ENCODE measurements at places on chromosomes 1 and 21.

DNA sequence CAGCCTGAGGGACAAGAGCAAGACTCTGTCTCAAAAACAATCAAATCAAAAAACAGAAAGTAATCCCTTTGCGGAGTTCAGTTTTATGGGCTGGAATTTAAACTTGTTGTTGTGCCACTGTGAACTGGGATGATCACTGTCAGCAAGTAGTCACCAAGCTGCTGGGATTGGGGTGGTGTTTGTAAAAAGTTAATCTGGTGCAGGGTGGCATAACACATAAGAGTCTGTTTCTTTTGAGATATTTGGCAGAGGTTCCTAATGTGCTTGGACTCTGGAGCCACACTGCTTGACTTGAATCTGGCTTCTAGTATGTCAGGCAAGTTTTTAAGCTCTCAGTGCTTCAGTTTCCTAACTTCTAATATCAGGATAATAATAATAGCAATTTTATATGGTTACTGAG lies 6.6 kb downstream of the CLIC4 start:
- no peak for DNase-seq

DNA sequence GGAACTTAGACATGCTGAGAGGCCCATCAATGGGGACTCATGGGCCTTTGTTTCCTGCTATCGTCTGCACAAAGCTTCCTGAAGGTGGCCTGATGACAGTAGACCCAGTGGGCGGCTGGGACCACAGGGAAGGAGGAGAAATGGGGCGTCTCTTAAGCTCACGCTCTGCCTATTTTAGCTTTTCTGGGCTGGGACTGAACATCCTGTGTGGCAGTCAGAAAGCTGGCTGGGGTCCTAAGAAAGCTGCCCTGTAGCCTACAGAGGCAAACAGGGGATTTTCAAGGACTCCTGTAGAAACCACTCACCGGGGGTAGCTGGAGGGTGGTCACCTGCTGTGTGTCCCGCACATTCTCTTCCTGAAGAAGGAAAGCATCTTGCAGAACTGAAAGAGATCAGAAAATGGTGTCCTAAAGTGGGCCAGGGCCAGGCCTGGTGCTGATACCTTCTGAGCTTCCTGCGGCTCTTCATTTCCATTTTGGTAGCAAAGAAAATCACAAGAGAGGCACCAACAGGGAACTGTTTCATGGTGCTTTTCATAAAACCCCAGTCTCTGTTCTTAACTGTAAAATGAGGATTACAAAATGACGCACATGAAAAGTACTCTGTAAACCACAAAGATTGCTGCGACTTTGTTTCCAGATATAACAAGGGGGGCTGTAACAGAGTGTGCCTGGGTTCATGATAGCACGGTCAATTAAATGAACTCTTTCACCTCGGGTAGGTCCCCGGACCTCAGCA lies 8.6 kb downstream of the ZNF496 start:
- DNase-seq = no peak

DNA sequence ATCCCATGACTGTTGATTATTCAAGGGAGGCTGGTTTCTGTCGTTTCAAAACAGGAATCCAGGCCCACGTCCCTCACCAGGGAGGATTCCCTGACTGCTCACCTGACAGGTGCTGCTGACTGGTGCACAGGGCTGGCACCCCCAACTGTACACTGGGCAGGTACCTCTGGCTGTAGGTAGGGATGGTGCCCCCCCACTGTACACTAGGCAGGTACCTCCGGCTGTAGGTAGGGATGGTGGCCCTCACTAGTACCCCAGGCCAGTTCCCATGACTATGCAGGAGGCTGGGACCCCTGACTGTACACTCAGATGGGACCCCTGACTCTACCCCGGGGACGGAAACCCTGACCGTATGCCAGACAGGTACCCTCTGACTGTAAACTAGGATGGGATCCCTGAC lies 33.6 kb upstream of the PDE9A start:
- no peak for DNase-seq

GRCh38 chr1:54982739-54983138 lies 2.3 kb downstream of the TMEM61 start:
- peak; percentile 80 for DNase-seq

GRCh38 chr1:64243757-64244080 lies 40.3 kb downstream of the UBE2U start:
- no peak for DNase-seq

- no peak for DNase-seq
These were observed 136.5 kb downstream of the ZZZ3 start for GRCh38 chr1:77545970-77546369.

GRCh38 chr1:28370239-28371009 lies 884 bp downstream of the PHACTR4 start:
- no peak for DNase-seq

- DNase-seq = no peak
These were observed 36.2 kb upstream of the KCNA10 start for GRCh38 chr1:110554871-110555801.

- no peak for DNase-seq
These were observed 209.7 kb downstream of the LRRC7 start for GRCh38 chr1:69777423-69777822.

GRCh38 chr1:174074757-174075156 lies 52.6 kb upstream of the RC3H1 start:
- no peak for DNase-seq

DNA sequence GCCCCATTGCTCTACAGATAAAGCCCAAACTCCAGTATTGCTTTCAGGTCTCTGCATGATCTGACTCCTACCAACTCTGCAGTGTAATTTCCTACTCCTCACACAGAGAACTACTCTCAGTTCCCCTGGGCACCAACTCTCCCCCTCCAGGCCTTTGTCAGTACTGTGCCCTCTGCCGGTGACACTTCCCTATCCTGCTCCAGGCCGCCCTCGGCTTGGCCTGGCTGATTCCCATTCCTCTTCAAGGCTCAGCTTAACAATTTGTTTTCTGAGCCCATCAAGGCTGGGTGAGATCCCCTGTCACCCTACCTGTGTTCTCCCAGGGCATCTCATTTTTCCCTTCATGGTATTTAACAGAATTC lies 2.6 kb downstream of the SLAMF8 start:
- no peak for DNase-seq

GRCh38 chr1:154819628-154820590 lies 50.2 kb downstream of the KCNN3 start:
- no peak for DNase-seq

DNA sequence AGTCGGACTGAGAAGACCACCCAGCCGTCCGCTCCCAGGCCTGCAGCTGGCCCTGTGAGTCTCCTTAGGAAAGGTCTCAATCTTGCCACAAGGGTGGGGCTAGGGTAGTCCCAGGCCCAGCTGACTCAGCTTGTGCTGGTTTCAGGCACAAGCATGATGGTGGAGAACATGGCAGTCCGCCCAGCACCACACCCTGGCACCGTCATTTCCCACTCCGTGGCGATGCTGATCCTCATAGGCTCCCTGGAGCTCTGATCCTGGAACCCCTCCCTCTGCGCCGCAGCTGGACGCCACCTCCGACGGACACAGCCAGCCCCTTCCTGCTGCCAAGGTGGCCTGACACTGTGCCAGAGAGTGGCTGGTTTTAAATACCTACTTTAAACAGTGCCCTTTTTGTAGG lies 10.7 kb downstream of the TMEM81 start:
- DNase-seq = no peak

GRCh38 chr1:206802401-206802800 lies 30.1 kb upstream of the IL10 start:
- DNase-seq = no peak

DNA sequence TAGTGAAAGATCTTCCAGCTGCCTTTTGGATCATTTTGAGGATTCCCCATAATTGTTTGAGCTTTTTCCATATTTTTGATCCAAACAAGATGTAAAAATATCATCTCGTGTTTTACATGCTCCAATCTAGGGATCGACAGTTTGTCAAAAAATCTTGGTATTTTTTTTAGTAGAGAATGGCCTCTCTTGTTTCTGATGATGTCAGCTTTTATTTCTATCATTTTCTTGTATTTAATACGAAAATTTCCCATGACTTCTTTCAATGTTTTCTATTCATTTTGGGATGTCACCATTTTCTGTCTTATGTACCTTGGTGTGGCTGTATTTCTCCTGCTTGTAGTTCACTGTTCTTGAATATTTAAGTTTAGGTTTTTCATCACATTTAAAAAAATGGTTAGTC lies 812.0 kb upstream of the NCAM2 start:
- no peak for DNase-seq

DNA sequence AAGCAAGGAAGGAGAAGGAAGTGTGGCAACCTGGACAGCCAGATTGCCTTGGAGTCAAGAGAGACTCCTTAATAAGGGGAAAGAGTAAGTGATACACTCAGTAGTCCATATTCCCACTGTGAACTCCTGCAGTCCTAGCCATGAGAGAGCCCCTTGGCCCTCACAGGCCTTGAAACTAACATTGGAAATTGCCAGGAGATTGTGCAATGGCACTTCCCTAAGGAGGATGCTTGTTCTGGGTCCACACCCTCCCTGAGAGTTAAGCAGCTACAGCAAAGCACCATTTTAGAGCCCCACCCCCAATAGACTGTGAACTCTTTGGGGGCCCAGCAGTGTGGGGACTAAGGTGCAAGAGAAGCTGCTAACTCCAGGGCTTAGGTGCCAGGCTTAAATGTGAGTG lies 367.7 kb upstream of the CAMK1G start:
- no peak for DNase-seq

DNA sequence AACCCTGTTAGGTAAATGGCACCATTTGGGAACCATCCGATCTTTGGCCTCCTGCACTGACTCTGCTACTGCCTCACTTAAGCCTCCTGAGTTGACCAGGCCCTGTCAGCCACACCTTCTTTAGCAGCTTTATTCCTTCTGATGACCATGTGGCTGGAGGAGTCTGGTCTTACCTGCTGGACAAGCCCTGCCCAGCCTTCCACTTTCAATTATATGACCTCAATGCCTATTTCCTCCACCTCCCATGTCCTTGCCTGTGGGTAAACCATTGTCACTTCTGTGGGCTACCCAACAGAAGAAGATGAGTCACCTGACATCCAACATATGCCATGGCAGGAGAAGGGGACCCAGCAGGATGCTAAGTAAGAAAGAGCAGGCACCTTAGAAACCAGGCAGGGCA lies 393.8 kb downstream of the NTNG1 start:
- no peak for DNase-seq

GRCh38 chr21:44090325-44090724 lies 16.9 kb upstream of the PWP2 start:
- DNase-seq = no peak

GRCh38 chr1:159869607-159870006 lies 7.2 kb upstream of the VSIG8 start:
- no peak for DNase-seq

DNA sequence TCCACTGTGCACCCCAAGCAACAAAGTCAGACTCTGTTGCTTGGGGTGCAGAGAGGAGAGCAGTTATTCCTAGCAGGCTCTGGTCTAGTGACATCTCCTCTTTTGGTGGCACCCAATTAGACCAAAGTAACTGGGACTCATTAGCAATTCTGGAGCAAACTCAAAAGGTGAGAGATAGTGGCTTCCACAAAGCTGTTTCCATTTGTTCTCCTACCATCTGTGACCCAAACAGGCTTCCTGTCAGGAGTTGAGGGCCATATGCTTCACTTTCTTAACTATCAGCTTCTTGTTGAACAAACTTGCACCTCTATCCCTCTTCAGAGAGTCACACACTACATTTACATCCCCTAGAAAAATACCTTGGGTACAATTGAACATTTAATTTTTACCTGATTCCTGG lies 1.5 kb upstream of the ATXN7L2 start:
- DNase-seq = no peak

DNA sequence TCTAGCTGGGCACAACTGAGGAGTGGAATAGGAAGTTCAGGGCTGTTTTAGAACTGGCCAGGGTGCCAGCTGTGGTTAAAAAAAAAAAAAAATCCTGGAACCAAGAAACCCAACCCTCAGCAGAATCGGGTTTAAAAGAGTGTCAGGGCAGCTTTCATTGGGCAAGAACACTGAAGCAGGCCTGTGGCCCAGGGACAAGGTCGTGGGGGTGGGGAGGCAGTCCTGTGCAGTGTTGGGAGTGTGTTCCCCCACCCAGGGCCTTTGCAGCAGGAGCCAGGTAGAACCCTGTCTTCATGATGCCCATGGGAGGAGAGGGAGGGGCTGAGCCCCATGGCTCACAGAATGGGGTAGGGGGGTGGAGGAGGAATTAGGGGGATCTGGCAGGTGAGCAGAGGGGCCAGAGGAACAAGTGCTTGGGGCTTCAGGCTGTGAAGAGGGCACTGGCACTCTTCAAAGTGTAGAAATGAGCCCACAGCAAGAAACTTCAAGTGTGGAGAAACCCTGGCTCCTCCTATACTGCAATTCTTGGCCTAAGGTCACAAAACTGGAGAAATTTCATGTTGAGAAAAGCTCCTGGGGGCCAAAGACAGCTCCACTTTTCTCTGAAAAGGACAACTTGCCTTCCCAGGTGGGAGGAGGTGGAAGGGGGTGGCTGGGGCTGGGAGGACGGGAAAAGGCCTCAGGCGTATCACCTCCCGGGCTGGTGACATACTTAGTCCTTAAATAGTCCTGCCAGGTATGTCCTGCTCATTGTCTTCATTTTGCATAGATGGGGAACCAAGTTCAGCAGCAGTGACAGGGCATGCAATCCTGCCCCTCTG lies 39.3 kb downstream of the KIAA1614 start:
- no peak for DNase-seq

GRCh38 chr1:215267495-215267894 lies 185.0 kb downstream of the KCNK2 start:
- DNase-seq = no peak

GRCh38 chr1:161768986-161769672 lies 3.0 kb downstream of the ATF6 start:
- DNase-seq = no peak

GRCh38 chr1:216114180-216114579 lies 309.1 kb downstream of the USH2A start:
- DNase-seq = no peak
